NCI-H460 (cell line): ENCODE measurements at places on chromosomes 7 and 10. TPM values are rescaled to one million over a fixed set of nuclear protein-coding genes. Genes with fewer than 3 reads are reported as not detected.

The ANKRD30A gene
- not detected in 2 replicates for total RNA-seq

GRCh38 chr7:100604976-100605911 is 3.1 kb downstream of the PCOLCE start:
- DNase-seq = no peak

The INSIG1 gene
- total RNA-seq = 19.0 TPM in 2 replicates

GRCh38 chr10:71390461-71390835 is 6.3 kb upstream of the CDH23 start:
- DNase-seq = no peak

The PON3 gene
- 0.77 and 0.98 TPM in 2 replicates for total RNA-seq

GRCh38 chr10:91140995-91141549 is 79.4 kb upstream of the PCGF5 start:
- DNase-seq = no peak

The ENTPD1 gene
- not detected in 2 replicates for total RNA-seq

The INHBA gene
- total RNA-seq = 2.7 and 3.1 TPM in 2 replicates

DNA sequence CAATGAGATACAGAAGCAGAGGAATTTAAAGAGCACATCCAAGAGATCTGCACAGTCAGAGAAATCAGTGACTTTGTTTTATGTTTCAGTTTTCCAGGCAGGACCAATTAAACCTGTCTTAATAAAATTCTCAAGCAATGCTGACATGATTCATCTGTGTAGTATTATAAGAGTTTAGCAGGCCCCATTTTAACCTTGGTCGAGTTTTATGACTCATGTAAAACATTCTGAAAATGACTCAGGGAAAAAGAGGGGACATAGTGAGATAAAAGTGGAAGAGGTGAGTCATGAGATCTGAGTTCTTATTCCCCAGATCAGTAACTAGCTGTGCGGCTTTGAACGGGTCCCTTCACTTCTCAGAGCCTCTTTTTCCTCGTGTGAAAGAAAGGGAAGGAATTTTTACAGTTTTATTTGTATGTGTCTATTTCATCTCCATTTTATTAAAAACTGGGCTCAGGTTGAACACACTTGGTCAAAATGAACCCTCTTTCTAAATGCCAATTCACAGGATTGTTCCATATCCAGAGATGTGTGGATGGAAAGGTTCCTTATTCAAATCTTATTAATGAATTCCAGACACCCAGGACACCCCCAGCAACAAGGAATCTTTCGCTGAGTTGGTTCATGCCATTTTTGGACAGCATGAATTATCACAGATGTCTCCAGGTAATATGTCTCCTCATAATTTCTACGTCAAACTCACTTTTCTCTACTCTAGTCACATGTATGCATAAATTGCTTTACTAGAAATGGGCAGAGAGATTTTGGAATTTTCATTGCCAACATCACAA is 143.2 kb downstream of the JAZF1 start:
- DNase-seq = peak; percentile 92

The CYP26A1 gene
- total RNA-seq = not detected in 2 replicates
